CD4-positive, alpha-beta T cell treated with Interleukin-17A for 1 hour (primary cell): ENCODE measurements at places on chromosomes 3 and 15.
A peak's percentile ranks its signal among the peaks of the same experiment; 100 is the strongest.

DNA sequence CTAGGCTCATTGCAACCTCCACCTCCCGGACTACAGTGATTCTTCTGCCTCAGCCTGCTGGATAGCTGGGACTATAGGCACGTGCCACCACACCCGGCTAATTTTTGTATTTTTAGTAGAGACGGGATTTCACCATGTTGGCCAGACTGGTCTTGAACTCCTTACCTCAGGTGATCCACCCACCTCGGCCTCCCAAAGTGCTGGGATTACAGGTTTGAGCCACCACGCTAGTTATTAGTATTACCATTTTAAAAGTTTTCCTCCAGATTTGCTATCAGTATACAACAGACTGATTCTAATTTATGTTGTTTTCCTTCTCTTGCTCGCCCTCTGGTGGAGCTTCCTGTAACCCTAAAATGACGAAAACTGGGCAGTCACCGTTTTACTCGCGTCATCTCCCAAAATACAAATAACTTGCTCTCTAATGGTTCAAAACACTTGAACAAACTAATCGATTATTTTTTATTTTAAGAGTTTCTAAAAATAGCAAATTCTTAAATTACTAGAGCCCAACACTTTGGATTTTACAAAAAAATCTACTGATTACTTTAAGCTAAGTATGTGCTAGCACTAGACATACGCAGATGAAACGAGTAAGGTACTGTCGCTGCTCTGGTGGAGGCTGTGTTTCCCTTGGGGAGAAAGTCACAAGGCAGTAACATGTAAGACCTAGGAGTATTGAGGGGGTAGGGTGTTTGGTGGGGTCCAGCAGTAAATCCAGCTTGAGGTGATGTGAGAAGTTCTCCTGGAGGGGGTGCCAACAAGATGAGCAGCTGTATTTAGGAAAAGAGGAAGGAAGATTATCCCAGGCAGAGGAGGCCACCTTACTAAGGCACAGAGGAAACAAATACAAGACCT lies 203.3 kb downstream of the MBNL1 start:
- DNase-seq: peak; percentile 82

DNA sequence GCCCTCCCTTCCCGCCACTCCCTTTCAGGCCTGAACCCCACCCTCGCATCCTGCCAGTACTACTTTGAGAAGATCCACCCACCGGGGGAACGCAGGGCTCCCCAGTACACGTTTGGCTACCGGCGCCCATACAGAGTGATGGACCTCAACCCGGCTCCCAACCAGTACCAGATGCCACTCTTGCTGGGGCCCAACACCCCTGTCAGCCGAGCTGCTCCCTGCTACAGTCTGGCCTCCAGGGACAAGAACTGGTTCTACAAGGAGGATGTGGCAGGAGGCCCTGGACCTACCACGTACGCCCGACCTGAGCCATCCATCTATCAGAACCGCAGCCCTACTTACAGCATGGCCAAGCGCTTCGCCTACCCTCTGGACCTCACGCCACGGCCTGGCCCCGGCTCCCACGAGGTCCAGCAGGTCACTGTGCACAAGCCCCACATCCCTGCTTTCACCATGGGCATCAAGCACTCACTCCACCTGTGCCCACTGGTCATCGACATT lies 14.4 kb upstream of the CSPG4 start:
- DNase-seq: no peak

- no peak for DNase-seq
These were observed 8.5 kb downstream of the SH2D7 start for GRCh38 chr15:78100886-78101285.

- DNase-seq: no peak
These were observed 77.0 kb downstream of the LPP start for GRCh38 chr3:188230962-188231361.

- DNase-seq: no peak
These were observed 159.6 kb downstream of the XXYLT1 start for GRCh38 chr3:195111319-195111705.

DNA sequence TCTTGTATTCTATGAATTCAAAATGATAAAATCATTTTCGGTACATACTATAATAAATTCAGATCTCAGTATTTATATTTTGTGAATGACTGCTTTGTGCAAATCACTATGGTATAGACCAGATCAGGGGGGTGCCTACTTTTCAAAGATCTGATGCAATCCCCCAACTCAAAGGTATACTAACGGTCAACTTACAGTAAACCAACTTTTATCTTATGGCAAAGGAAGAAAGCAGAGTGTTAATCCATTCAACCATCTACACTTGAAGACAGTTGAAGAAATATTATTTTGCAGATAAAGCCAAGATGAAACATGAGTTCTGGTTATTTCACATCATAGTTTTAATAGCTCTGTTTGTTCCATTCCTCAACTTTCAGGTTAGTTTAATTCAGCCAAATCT lies 197.1 kb downstream of the MEX3B start:
- no peak for DNase-seq

DNA sequence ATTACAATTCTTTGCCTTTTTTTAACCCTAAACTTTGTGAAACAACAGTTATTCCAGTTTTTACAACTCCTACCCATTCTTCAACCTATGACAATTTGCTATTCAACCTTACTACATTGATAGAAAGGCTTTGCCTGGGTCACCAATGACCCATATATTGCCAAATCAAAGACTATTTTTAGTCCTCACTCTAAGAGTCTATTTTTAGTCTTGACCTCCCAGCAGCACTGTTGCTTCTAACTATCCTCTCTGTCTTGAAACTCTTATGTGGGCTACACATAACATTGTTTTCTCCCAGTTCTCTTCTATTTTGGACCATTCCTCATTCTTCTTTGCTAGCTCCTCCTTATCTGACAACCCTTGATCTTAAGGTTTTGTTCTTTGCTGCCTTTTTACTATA lies 71.4 kb downstream of the C3orf80 start:
- no peak for DNase-seq

DNA sequence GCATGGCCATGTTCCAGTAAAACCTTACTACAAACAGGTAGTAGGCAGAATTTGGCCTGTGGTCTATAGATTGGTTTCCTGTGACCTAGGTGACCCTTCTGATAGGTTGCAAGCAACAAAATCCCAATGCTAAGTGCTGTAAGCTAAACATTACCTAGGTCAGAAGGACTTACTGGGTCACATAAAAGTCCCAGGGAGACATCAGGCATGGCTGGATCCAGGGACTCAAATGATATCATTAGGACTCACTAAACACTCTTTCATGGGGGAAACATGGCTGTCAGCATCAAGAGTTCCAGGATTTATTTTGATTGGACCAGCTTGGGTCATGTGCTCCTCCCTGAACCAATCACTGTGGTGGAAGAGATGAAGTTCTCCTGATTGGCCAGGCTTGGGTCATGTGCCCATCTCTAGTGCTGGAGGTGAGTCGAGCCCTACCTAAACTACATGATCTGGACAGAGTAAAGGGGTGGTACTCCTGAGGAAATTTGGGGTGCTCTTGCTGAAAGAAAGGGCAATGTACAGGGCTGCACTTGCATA lies 16.8 kb upstream of the SLC6A1 start:
- no peak for DNase-seq

- no peak for DNase-seq
These were observed 34.2 kb downstream of the VGLL4 start for GRCh38 chr3:11609481-11609880.

DNA sequence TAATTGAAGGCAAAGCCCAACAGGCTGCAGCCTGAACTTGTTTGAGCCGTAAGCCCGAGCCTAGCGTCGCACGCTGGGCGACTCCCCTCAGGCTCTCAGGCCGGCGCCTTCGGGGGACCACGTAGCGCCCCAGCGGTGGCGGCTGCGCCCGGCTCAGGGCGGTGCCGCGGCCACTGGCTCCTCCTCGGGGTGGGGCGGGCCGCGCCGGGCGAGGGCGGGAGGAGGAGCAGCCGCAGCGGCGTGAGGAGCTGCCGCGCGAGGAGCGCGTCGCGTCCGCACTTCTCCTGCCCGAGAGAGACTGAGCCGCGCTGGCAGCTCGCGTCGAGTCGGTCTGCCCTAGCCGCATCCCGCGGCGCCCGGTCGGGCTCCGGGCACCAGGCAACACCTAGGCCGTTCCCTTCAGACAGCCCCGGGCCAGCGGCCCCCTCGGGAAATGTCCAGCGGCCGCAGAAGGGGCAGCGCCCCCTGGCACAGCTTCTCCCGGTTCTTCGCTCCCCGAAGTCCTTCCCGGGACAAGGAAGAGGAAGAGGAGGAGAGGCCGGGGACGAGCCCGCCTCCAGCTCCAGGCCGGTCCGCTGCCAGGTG lies at the start of gene CRYBG3:
CRYBG3 (plus strand) TSS at position 238 of the 585 bp plus-strand sequence; CDS start at position 434, 196 bp downstream.
- DNase-seq: peak; percentile 80

DNA sequence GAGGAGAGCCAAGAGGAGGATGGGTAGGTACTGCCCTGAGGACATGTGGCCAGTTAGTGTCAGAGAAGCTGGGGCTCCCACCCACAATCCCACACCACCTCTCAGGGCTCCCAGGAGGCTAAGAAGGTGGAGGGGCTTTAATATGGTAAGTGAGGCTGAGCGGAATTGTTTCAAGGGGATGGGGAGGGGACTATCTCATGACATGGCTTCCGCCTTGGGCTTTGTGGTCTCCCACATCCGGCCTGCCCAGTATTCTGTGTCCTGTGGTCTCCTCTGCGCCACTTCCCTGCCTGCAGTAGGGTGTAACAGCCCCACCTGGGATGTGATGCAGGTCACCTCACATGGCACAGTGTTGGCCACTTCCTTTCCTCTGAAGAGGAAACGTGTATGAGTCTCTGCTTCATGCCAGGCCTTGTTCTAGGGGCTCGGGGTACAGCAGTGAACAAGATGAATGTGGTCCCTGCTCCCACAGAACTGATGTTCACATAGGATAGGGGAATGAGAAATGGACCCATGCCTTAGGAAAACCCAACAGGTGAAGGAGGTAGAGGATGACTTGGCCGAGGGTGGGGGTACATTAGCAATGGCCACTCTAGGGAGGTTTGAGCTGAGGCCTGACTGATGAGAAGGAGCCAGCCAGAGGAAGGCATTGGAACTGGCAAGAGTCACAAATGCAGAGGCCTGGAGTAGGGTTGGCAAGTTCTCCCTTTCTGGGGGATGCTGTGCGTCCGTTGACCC lies 3.2 kb downstream of the NEIL1 start:
- peak; percentile 88 for DNase-seq
